Tibial nerve (tissue), 4 donors: ENCODE measurements at places on chromosomes 1 and 21. TPM values are rescaled to one million over a fixed set of nuclear protein-coding genes. Genes with fewer than 3 reads are reported as not detected.

Gene CELA3B
- 2.2 TPM for total RNA-seq

Gene COL24A1
- total RNA-seq = 1.0 TPM

DNA sequence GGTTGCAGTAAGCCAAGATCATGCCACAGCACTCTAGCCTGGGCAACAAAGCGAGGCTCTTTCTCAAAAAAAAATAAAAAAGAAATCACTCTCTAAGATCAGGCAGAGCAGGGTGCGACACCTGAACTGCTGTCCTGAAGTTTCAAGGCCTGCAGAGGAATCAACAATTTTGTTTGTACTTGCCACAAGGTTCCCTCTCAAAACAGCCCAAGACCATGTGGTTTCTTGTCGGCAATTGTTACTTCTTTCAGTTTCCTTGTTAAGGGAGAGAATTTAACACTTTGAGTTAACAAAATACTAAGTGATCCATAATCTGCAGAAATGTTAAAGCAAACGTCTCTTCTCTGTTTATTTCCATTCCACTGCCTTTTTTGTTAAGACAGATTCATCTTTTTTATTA, 36.5 kb downstream of the MACO1 start:
- DNase-seq = no peak

- DNase-seq = no peak
These were observed 32.6 kb downstream of the OPTC start for GRCh38 chr1:203526572-203526971.

GRCh38 chr1:175129997-175130648, 62.5 kb downstream of the KIAA0040 start:
- DNase-seq = no peak

- no peak for DNase-seq
These were observed 114.6 kb downstream of the KAZN start for GRCh38 chr1:14713077-14713476.

GRCh38 chr1:117735045-117735992, 129.5 kb downstream of the TENT5C start:
- DNase-seq = no peak

DNA sequence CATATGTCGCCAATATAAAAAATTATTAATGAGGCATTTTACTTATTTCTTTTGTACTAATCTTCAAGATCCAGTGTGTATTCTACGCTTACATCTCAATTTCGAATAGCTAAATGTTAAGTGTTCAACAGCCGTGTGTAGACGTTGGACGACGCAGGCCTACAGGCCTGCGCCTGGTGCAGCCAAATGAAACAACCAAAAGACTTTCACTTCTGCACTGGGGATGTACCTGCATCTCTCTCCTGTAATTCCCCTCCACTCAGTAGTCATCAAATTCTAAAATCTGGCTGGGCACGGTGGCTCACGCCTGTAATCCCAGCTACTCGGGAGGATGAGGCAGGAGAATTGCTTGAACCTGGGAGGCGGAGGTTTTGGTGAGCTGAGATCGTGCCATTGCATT, 76.8 kb upstream of the HNRNPU start:
- no peak for DNase-seq

GRCh38 chr1:1984560-1985070, 19.0 kb downstream of the CFAP74 start:
- DNase-seq = no peak

DNA sequence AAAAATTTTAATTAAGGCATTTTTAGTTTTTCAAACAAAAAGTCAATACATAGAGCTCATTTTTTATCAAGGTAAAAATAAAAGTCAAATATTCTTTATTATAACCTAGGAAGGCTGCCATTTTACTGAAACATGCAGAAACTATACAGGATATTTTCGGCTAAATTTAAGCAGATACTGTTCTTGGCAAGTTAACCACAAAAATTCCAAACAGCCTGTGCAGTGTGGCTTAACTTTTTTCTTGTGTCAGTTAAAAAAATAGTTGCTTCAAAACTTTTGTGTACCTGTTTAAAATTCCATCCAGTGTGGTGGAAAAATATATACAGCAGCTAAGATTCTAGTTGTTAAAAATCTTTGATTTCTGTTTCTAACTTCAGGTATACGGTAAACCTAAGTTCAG, 135.0 kb downstream of the ATP5PO start:
- no peak for DNase-seq

Gene LRRC42
- total RNA-seq = 26.7 TPM

- no peak for DNase-seq
These were observed 26.9 kb upstream of the DDR2 start for GRCh38 chr1:162605225-162605927.

DNA sequence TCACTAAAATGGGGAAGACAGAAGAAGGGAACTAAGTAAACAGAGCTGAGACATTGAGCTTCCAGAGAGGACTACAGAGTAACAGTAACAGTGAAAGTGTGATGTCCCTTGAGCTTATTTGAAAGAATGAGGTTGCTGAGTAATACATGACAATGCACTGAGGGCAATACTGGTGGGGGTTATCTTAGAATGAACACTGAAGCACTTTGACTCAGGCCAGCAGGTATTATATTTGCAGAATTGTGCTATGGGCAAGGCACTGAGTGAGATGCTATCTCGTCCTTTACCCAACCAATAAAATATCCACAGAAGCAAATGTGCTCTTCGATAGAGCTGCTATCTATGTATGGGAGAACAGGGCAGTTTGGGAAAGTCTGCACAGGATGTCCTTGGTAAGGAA, 133.2 kb downstream of the DISP1 start:
- DNase-seq = no peak

Gene THEM5
- total RNA-seq = not detected

- DNase-seq = no peak
These were observed 11.6 kb upstream of the OLFML2B start for GRCh38 chr1:162035241-162035640.

Gene B4GALT2
- total RNA-seq = 18.2 TPM

GRCh38 chr1:31467005-31467674, 54.1 kb downstream of the SERINC2 start:
- DNase-seq = no peak

DNA sequence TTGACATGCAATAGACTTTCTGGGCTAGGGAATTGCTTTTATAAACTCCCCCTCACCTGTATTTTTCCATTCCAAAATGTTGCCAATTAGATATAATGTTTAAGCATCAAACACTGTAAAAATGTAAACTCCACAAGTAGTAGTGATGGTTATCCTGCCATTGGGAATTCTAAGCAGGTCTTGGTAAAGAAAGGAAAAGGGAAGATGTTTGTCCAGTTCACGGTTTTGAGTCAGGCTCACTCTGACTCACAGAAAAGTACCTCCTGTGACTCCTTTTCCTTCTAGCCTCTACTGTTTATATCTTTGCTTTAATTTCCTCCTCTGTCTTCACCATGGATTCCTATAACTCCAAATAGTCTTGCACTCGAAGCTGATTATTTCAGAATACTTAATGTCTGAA, 19.0 kb upstream of the PTPN14 start:
- DNase-seq = no peak

DNA sequence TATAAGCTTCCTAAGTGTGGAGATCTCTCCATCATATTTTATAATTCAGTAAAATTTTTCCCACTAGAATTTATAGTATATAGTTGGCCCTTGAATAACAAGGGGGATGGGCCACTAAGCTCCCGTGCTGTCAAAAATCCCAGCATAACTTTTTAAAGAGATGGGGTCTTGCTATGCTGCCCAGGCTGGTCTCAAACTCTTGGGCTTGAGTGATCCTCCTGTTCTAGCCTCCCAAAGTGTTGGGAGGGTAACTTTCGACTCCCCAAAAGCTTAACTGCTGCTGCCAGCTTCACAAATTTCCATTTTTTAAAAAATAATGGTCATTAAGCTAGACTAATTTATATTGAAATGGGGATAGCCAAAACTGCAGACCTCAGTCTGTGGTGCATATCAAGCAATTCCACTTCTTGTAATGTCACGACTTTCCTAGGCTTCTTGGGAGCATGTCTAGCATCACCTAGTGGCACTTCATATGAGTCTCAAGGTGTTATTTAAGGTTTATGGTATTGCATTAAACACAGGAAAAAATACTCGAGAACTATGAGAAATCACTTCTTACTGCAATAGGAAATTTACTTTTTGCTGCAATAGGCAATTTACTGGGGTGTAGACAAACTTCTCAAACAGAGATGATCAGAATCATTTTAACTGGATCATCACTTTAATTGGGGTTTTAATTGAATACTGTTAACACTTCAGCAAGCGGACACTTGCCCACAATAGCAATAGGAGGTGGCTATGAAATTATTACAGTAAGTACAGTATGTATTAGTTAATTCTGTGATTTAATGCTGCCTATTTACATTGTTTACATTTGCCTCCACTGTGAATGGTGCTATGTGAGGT, 19.3 kb upstream of the ACTA1 start:
- DNase-seq = no peak

Gene PRAMEF18
- total RNA-seq = not detected

DNA sequence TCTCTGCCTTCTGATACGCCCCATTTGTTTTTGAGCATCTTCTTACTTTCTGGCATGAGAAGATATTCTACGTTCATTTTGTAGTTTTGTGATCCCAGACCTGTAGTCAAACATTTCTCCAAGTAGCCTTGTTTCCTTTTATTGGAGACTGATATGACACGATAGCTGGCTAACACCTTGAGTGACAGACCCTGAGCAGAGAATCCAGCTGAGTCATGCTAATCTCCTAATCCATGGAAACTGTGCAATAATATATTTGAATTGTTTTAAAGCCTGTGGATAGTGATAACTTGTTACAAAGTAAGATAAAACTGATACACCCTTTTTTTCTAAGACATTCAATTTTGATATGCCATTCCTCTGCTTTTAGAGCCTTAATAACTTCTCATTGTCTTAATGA, 1.2 kb upstream of the IFI44L start:
- no peak for DNase-seq

Gene OLIG1
- not detected for total RNA-seq

DNA sequence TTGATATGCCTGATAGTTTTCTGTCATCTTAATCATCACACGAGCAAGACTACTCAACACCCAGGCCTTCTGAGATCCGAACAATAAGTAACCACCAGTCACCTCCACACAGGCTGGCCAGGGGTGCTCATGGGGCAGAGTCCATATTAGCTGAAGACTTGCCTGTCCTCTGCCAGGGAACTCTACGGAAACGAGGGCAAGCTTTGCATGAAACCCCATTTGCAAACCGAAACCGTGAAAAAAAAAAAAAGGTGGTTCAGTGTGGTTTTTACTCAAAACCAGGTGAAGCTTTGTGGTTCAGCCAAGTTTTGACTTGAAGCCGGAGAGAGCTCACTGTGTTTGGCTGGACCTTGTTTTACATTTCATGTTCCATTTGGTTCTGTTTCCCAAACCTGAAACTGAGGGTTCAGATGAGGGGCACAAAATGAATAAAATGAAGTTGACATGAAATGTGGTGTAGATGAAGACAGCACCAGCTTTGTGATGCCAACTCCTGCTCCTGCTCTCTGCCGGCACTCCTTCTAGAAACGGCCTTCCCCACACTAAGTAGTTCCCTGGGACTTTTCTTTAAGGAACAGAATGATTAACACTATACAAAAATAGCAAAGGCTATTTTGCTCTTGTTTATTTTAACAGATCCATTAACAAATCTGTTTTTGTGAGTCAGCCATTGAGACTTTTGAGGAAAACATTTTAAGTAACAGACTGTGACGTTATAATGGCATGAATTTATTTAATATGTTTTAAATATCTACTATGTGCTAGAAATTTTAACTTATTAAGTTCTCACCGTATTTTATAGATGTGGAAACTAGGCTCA, 74.7 kb downstream of the RUNX1 start:
- no peak for DNase-seq

Gene AMY1B
- total RNA-seq = not detected

- no peak for DNase-seq
These were observed 325.7 kb upstream of the LYPLAL1 start for GRCh38 chr1:218848009-218848408.

GRCh38 chr1:86419277-86419903, 4.6 kb upstream of the CLCA2 start:
- DNase-seq = no peak

DNA sequence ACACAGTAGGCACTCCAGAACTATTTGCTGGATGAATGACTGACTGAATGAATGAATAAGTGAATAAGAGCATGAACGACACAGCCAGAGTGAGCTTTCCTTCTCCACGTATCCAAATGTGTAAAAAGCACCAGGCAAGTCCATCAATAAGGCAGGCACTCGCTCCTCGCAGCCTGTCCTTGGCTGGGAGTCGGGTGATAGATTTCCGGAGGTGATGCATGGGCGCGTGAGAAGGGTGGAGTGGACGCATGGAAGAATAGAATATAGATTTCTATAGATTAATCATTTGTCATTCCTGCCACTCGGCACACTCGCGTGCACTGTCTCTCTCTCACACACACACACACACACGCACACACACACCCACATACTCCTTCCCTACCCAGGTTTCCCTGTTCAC, 164.3 kb upstream of the ZC3H12A start:
- DNase-seq = no peak

Gene C1orf21
- total RNA-seq = 46.5 TPM

- DNase-seq = no peak
These were observed 144.2 kb upstream of the BEND5 start for GRCh38 chr1:48920851-48921250.

DNA sequence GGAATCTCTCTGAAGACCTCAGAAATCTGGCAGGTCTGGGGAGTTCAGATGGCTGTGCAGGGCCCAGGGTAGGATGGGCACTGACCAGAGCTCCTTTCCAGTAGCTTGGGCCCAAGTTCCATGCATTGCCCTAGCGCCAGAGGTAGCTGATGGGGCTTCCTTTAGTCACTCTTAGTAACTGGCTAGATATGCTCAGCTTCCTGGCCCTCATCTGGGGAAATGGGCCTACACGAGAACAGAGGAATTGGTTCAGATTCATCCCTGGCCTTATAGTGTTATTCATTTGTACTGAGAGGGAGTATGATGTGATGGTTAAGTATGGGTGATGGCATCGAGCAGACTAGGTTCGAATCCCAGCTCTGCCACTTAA, 15.5 kb upstream of the PSMB2 start:
- no peak for DNase-seq

GRCh38 chr1:170461291-170461747, 70.6 kb upstream of the GORAB start:
- no peak for DNase-seq

- DNase-seq = no peak
These were observed 78.3 kb downstream of the UCHL5 start for GRCh38 chr1:192980856-192981255.

Gene CFAP107
- total RNA-seq = not detected

Gene TLR5
- total RNA-seq = 3.7 TPM

Gene BEND5
- 1.5 TPM for total RNA-seq

Gene UROD
- 95.1 TPM for total RNA-seq
